ENCODE measurements at places on chromosomes 4 and X.

GRCh38 chrX:23287191-23287725 lies 47.4 kb upstream of the PTCHD1 start:
- no peak for DNase-seq

DNA sequence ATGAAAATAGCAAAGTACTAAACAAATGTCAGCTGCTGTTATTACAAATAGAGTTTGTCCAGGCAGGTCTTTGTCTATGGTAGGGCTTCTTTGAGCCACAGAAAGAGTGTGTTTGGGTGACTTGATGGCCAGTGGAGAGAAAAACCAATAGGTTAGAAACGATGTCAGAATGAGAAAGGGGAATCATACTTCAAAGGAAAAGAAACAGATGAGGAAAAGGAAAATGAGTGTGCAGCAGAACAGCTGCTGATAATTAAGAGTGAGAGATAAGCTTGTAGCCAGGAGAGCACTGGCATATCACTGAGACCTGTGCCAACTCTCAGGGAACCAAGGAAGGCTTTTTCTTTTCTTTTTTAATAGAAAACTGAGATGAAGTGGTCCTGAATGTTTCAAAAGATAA lies 257.2 kb downstream of the ARHGAP24 start:
- no peak for DNase-seq

DNA sequence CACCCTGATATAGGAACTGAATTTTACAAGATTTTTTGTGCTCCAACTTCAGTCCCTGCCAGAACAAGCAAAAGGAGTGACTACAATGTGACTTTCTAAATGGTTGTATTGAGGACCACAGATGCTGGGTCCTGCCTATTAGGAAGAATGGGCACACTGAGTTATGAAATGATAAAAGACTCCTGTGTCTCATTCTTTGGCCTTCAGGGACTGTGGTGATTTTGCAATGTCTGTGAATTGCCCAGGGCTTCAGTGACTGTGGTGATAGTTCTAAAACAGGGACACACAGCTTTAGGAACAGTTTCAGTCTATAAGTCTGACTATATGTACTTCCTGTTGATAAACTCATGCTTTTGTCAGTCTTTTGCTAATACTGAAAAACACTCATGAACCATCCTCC lies 210.2 kb downstream of the DMD start:
- DNase-seq: no peak

GRCh38 chrX:46444011-46444410 lies 101.2 kb downstream of the ZNF674 start:
- DNase-seq: no peak

DNA sequence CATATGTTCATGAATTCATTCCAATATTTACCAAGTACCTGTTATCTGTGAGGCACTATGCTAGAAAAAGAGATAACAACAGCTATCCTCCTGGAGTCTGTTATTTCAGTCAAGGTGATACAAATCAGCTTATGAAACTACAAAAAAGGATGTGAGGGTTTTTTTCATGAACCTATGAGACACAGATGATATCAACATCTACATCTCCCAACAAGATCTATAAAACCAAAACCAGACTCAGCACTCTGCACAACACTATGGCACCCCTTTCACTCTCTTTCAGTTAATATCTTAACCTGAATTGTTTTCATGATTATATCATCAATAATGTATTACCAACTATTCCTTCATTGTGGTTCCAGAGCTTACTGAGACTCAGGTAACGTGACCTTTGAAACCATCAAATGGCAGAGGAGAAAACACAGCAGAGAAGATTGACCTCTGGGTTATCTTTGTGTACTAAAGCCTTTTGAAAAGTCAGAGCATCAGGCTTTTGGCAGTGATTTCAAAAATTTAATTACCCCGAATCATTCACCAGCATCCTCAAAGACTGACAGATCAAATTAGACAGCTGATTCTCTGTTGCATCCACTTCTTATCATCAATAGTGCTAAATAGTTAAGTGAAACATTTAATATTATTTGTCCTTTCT lies 244.6 kb upstream of the FTHL17 start:
- no peak for DNase-seq

DNA sequence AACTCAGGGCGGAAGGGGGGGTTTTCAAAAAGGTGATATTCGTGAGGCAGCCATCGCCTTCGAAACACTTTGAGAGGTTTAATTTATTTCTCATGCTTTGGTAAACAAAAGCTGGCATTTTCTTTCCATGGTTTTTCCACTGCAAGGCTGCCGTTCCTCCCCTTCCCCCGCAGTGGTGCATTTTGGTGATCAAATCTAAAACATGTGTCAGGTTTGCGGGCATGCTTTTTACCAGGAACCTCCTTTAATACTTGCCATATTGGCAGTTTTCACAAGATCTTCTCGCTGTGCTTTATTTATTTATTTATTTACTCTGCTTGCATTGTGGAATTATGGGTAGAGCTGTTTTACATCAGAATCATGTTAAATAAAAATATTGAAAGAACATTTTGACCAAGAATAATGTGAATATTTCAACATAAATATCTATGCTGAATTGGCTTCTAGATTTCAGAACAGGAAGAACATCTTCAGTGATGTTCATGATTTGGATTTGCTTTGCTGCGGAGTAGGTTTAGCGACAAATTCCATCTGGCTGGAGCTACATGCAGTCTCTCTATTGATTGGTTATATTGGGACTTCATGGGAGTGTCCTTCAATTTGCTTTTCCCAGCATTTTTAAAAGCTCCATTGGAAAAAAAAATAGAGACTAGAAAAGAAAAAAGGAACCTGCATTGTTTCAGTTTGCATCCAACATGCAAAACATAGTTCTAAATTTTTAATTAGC lies 54.4 kb downstream of the STOX2 start:
- DNase-seq: no peak

GRCh38 chrX:29797156-29797555 lies 418.2 kb upstream of the MAGEB2 start:
- DNase-seq: no peak

GRCh38 chr4:10006231-10006600 lies 15.1 kb downstream of the SLC2A9 start:
- no peak for DNase-seq

GRCh38 chrX:65300104-65300809 lies 234.3 kb downstream of the LAS1L start:
- DNase-seq: no peak

- DNase-seq: peak; percentile 77
These were observed 65.0 kb downstream of the COQ2 start for GRCh38 chr4:83219344-83220331.

DNA sequence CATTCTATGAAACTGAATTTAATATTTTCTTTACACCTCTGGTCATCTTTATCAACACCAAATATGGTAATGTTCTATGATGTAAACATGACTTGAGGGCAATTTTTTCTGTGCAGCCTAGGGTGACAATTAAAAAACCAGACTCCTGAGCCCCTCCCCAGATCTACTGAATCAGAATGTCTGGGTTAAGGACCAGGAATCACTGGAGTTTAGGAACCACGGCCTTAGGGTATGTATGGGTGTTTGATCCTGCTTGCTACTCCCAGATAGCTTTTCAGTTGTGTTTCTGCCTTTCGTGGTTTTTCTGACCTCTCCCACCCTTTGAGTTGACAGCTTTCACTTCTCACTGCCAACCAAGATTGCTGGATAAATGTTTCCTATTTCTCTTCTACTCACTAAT lies 332.2 kb downstream of the DHX15 start:
- no peak for DNase-seq

DNA sequence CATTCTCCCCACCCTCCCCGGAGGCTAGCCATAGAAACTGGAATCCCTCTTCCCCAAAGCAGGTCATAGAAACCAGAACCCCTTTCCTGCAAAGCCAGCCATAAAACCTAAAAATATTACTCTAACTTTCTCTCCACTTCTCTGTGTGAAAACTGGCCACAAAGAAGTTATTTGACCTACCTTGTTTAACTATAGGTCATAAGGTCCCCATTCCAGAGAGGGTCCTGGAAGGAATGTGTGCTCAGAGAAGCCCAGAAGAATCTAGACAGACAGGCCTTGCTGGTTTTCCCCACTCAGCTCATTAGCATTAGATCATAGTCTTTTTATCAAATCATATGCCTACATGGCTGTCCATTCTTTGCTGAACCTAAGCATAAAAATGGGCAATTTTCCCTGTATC lies 52.8 kb upstream of the TEX13A start:
- no peak for DNase-seq

- peak; percentile 79 for DNase-seq
These were observed 78.0 kb upstream of the BCOR start for GRCh38 chrX:40175511-40176350.

DNA sequence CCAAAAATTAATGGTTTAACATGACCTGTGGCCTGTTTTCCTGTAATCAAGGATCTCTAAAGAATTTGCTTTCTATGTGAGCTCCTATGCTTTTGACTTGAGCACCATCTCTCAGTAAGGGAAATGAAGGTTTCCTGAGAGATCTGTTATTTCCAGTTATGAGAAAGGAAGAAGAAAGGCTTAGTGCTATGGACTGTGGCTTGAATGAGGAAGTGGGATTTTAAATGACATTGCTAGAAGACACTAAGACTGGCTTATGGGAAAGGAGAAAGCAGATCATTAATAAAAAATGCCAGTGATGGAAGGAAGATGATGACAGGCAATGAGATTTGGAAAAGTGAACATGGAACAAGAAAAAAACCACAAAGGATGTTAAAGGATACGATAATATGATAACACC lies 285.4 kb downstream of the OPHN1 start:
- no peak for DNase-seq

GRCh38 chr4:136150046-136150445 lies 1382.2 kb downstream of the PCDH18 start:
- no peak for DNase-seq

DNA sequence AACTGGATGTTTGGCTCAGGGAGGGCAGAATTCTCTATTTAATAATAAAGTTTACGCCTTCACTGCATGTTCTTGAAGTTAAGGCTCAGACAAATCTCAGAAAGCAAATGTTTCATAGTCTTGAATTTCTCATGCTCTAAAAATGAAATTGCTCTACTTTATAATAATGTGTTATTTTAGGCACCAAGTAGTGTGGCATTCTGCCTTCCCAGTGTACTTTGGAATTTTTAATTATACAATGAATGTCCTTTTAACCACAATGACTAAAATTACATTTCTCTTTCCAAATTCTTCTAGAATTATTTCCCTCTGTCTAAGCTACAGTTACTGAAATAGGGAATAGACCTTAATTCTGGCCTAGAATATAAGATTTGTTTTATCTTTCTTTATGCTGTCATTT lies 97.9 kb upstream of the PDE5A start:
- DNase-seq: no peak

GRCh38 chr4:5563856-5564255 lies 144.5 kb downstream of the EVC2 start:
- DNase-seq: no peak

DNA sequence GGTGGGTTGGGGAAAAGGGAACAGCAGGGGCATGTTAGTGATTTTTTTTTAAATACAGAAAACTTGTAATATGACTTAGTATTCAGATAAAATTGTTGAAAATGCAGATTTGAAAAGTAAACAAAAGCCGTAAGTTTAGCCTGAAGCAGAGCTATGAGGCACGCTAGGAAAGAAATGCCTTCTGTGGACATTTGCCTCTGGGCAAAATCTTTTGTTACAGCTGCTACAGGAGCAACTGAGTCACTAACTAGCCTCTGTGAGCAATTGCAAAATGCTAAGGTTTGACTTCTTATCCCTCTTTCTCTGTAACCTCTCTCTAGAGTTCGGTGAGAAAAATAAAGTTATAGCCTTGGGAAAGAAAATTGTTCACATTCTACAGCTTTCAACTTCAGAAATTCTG lies 350.0 kb downstream of the SLC7A11 start:
- DNase-seq: no peak

GRCh38 chrX:124984140-124984813 lies 335.4 kb upstream of the TEX13C start:
- no peak for DNase-seq

DNA sequence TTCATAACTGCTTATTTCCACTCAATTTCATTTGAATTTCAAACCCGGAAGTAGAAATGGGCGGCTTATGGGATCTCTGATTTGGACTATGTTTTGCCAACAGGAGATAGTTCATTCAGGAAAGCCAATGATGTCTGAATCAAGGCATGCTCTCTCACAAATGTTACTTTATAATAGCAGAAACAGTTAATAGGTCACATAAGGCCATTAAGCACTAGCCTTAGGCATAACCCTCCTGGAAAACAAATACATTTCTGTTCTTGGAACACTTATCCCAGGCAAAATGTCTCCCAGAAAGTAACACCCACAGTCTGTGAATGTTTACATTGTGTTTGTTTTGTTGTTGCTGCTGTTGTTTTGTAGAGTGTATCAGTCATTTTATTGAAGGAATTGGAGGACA lies 1347.2 kb upstream of the PCDH7 start:
- DNase-seq: no peak

- DNase-seq: no peak
These were observed 243.6 kb downstream of the ANK2 start for GRCh38 chr4:113293043-113293560.

- no peak for DNase-seq
These were observed 534.2 kb downstream of the RAB28 start for GRCh38 chr4:12949719-12950490.

DNA sequence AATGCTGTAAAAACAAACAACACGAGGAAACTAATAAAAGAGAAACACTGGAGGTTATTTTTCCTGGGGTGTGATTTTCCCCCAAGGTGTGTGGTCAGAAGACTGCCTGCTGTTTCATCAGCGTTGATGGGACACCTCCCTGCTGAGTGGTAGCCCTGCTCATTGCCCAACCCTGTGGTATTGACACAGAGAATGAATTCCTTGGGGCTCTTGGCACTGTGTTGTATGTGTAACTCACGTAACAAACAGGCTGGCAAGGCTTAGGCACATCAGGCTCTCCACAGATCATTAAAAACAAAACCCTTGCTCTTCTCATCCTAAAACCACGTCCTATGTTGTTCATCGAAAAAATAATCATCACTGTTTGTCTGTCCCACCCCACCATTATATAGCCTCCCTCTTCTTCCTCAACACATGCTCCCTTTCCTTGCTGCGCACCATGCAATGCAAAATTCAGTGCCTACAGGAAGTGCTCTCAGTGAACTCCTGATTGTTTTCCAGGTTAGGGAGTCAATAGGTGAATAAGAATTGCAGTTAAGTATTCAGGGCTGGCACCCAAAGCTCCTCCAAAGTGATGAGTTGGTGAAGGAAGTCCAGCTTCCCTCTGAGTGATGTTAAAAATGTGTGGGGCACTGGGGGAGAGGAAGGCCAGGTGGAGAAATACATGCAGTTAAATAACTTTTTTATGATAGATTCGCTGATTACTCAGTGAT lies 11.4 kb upstream of the PUDP start:
- DNase-seq: no peak

GRCh38 chr4:41267997-41268396 lies 11.3 kb downstream of the UCHL1 start:
- no peak for DNase-seq

DNA sequence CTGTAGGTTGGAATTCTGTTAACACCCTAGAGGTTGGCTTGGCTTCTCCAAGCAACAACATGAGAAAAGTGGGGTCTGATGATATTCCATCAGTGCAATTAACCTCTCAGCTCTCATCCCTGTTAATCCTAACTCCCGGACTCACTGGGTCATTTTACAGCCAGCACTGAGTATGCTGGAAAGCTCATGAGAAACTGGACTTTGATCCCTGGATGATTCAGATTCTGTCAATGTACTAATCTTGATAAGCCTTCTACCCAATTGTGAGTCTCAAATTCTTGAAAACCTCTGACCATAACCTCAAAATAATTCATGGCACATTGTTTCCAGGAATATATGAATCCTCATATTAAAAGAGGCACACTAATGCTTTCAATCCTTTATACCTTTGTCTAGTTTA lies 244.3 kb upstream of the DCAF8L1 start:
- no peak for DNase-seq
